Esophagus squamous epithelium (tissue), 5 donors: ENCODE measurements at places on chromosomes 2 and 18.

DNA sequence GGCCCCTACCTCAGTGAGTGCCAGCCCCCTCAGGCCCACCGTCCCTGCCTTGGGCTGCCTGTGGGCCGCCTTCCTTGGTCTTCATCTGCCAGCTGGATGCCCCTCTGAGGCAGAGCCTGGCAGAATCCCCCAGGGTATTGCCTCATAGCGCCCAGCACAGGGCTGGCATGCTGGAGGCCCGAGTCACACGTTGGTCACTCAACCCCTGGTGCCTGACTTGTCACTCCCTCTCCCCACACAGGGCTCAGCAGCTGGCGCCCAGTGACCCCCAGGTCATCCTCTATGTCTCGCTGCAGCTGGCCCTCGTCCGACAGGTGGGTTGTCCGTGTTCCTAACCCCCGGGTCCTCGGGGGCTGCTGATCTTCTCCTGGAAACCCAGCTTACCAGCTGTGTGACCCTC, 108.4 kb upstream of the MCFD2 start:
- DNase-seq: no peak

DNA sequence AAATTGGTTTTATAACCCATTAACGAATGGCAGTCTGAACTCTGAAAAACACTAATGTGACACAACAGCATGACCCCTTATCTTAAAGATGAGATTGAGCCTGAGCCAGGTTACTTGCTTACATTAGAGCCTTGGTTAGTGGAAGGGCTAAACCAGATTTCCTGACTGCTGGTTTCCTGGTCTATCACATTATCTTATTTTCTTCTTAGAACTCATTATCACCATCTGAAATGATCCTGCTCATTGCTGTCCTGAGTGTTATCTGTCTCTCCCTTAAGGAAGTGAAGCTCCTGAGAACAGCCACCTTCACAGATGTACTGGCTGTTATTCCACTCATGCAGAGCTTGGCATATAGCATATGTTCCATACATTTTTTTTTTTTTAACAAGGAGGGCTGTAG, 9.0 kb upstream of the NRP2 start:
- no peak for DNase-seq

- no peak for DNase-seq
These were observed 18.7 kb upstream of the SULT1C3 start for GRCh38 chr2:108220942-108221541.

DNA sequence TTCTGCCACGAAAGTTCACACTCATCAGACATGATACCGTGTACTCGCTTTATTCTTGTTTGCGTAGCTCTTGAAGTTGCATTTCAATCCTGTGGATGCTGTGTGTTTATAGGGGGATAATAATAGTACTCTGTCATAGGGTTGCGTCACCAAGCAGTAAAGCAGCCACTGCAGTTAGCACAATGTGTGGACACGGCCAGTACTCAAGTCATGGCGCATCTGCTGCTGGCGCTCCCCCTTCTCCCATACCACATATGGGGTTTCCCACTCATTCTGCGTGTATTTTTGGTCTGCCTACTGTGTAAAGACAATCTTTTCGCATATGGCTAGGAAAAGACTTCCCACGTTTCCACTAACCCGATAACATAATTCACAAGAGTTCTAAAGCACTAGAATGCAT, 2.1 kb upstream of the ZBTB14 start:
- DNase-seq: no peak

GRCh38 chr2:51013933-51014526, 17.9 kb downstream of the NRXN1 start:
- no peak for DNase-seq

- DNase-seq: no peak
These were observed 544 bp downstream of the ADRA2B start for GRCh38 chr2:96115631-96116423.

DNA sequence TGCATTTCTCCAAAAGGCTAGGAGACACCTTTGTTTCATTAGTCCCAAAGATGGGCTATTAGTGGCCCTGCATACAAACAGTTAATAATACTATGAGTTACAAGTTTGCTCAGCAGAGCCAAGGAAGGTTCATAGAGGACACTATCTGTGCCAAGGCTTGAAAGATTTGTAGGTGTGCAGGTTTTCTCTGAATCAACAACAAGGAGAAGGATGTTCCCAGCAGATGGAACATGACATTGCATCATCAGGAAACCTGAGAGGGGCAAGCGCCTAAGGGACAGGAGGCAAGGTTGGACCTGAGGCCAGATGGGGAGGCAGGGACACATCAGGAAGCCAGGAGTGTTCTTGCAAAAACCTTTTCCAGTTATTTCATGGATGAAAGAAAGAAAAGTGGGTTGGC, 35.4 kb upstream of the STK17B start:
- DNase-seq: no peak
